ENCODE measurements at places on chromosomes 6 and 20. TPM values are rescaled to one million over a fixed set of nuclear protein-coding genes. Genes with fewer than 3 reads are reported as not detected.

Gene FLRT3
- total RNA-seq, result not detected

- no peak overlapping the region for H3K27ac ChIP-seq
- H3K36me3 ChIP-seq, result no peaks in the 10 kb centered on the region
- H3K4me3 ChIP-seq, result no peak overlapping the region
- no peak for DNase-seq
- no peaks in the 10 kb centered on the region for H3K27me3 ChIP-seq
Observed at GRCh38 chr20:17497821-17498580, 33.2 kb downstream of the BFSP1 start.

- no peaks in the 10 kb centered on the region for H3K36me3 ChIP-seq
- H3K27ac ChIP-seq, result no peak overlapping the region
- DNase-seq, result no peak
Observed at GRCh38 chr20:38272961-38273360, 12.4 kb upstream of the KIAA1755 start.

DNA sequence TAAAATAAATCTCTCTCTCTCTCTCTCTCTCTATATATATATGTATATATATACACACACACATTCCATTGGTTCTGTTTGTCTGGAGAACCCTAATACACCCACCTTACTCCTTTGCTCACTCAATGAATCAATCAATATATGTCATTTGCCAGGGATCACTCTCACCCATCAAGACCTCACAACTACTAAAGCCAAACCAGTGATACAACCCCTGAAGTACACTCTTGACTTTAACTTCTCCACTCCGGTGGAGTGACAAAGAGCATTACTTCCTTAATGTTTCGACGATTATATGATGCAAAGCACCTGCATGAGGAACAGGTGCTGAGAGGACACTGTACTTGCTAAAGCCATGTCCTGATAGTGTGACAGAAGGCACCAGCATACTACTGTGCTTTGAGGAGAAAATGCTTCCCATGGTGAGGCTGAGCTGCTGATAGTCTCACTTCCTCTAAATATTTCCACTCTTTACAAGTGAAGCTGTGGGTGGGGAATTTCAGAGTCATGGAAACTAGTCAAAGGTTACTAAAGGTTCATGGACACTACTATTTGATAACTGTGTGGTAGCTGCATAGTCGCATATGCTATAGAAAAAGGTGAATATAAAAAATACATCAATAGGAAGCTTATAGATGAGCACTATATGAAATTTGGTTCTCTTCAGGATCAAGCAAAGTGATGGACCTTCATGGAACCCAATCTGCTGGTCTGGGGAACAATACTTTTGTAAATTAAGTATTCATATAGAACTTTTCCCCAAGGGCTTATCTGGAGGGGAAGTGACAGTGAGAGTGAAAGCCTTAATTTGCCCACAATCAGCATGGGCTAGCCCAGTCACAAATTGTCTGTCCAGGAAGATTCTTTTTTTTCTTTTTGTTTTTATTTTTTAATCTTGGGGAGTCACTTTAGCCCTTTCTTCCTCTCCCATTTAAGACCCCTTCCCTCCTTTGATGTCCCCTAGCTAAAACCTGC, 141.9 kb upstream of the NEDD9 start:
- no peaks in the 10 kb centered on the region for H3K27me3 ChIP-seq
- peaks cover 39% of the 10 kb centered on the region for H3K36me3 ChIP-seq
- peak overlapping the region; percentile 32 for H3K4me3 ChIP-seq
- H3K4me1 ChIP-seq, result peaks cover 74% of the 10 kb centered on the region

DNA sequence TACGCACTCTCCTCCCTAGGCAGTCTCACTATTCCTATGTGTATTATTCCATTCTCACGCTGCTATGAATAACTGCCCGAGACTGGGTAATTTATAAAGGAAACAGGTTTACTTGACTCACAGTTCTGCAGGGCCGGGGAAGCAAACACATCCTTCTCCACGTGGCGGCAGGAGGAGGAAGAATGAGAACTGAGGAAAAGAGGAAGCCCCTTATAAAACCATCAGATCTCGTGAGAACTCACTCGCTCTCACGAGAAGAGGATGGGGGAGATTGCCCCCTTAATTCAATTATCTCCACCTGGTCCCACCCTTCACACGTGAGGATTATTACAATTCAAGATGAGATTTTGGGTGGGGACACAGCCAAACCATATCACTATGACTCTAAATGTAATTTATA, 61.9 kb downstream of the ECT2L start:
- H3K27ac ChIP-seq, result no peak overlapping the region
- H3K36me3 ChIP-seq, result no peaks in the 10 kb centered on the region
- peaks cover 19% of the 10 kb centered on the region for H3K27me3 ChIP-seq

DNA sequence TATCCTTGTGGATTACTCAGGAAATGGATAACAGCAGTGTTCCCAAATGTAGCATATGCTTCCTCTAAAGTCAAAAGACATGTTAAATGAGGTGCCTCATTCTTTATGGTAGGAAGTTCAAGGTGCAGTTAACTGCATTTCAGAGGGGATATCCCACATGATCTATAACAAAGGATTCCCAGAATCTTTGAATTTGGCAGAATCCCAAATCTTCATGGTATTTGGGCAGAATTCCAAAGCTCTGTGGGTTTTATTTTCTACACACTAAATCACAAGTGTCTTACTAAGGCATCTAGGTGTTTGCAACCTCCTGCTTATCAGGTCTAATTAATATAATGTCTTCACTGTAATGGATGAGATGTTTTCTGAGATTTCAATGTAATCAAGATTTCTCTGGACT, 364.3 kb upstream of the MAN1A1 start:
- H3K4me1 ChIP-seq, result peaks cover 3% of the 10 kb centered on the region
- no peak for DNase-seq
- H3K36me3 ChIP-seq, result no peaks in the 10 kb centered on the region
- H3K4me3 ChIP-seq, result no peak overlapping the region
- no peak overlapping the region for H3K27ac ChIP-seq

GRCh38 chr20:38172408-38172807, 7.3 kb upstream of the TGM2 start:
- DNase-seq, result no peak
- H3K4me1 ChIP-seq, result no peaks in the 10 kb centered on the region
- H3K36me3 ChIP-seq, result no peaks in the 10 kb centered on the region
- H3K27ac ChIP-seq, result no peak overlapping the region
- H3K27me3 ChIP-seq, result peaks cover 8% of the 10 kb centered on the region

GRCh38 chr20:1442304-1442703, 24.3 kb downstream of the NSFL1C start:
- H3K4me3 ChIP-seq, result no peak overlapping the region
- DNase-seq, result no peak
- peaks cover 9% of the 10 kb centered on the region for H3K4me1 ChIP-seq

Gene FAM120B
- 15.5 TPM for total RNA-seq

Gene LPA
- total RNA-seq, result not detected

- no peaks in the 10 kb centered on the region for H3K36me3 ChIP-seq
- no peak overlapping the region for H3K27ac ChIP-seq
- H3K4me3 ChIP-seq, result no peak overlapping the region
- H3K27me3 ChIP-seq, result no peaks in the 10 kb centered on the region
- DNase-seq, result no peak
Observed at GRCh38 chr6:73923905-73924485, 228.0 kb downstream of the CD109 start.

Gene F13A1
- not detected for total RNA-seq

- no peak for DNase-seq
- peaks cover 15% of the 10 kb centered on the region for H3K27me3 ChIP-seq
- no peak overlapping the region for H3K4me3 ChIP-seq
- no peaks in the 10 kb centered on the region for H3K36me3 ChIP-seq
- no peak overlapping the region for H3K27ac ChIP-seq
Observed at GRCh38 chr6:116557893-116558292, 4.3 kb downstream of the CALHM4 start.

DNA sequence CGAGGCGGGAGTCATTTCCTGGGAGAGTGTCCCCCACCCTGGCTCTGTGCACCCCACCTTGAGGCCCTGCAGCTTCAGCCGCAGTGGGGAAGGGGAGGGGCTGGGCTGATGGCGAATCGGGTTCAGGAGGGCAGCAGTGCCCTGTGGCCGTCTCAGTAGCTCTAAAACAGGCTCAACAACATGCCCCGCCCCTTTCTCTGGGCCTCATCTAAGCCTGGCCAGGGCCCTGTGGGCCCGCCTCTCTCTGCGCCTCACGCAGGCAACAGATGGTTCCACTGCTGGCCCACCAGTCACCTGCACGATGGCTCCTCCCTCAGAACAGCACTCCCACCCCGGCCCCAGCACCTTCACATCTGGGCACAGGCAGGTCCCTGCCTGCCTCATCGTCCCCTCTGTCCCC, 30.2 kb downstream of the CHRNA4 start:
- no peaks in the 10 kb centered on the region for H3K36me3 ChIP-seq
- peaks cover 5% of the 10 kb centered on the region for H3K4me1 ChIP-seq
- peaks cover 5% of the 10 kb centered on the region for H3K27me3 ChIP-seq
- no peak overlapping the region for H3K4me3 ChIP-seq
- no peak overlapping the region for H3K27ac ChIP-seq

GRCh38 chr6:15131651-15132061, 114.2 kb upstream of the JARID2 start:
- DNase-seq, result no peak
- no peak overlapping the region for H3K4me3 ChIP-seq
- no peak overlapping the region for H3K27ac ChIP-seq
- H3K36me3 ChIP-seq, result no peaks in the 10 kb centered on the region
- no peaks in the 10 kb centered on the region for H3K27me3 ChIP-seq
- peaks cover 13% of the 10 kb centered on the region for H3K4me1 ChIP-seq

DNA sequence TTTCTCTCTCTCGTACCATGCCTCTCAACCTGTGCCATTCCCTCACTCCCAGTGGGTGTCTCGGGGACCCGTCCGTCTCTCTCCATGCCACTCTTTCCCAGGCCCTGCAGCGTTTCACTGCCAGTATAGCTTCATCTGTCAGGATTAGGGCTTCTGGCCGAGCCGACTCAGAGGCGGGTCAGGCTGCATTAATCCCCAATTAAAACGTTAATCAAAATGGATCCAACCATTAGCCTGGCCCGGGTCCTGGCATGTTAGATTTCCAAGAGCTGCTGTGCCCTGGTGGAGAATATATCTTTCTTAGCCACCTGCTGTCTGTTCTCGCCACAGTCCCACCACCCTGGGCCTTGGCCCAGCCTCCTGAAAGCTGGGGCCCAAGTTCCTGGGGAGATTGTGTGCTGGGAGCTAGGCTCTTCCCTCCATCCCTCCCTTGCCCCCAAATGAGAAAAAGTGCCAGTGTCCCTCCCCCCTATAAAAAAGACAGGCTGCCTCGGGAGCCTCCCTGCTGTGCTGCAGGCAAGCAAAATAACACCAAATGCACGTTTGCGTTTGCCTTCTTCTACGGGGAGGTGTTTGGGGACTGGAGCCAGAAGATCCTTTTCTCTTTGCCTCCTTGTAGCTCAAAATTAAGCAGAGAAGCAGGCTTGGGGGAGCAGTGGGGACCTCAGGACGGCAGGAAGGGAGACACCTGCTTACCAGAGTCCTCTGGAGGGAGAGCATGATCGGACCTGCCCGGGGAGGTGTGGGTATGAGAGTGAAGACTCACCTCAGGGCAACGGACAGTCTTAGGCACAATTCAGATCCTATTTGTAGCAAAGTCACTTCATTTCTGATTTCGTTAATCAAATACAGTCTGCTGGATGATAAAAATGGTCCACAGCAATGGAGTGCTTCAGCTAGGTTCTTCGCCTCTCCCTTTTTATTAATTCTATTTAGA, 3.0 kb downstream of the KCNG1 start:
- no peaks in the 10 kb centered on the region for H3K36me3 ChIP-seq
- H3K4me3 ChIP-seq, result no peak overlapping the region
- peaks cover 5% of the 10 kb centered on the region for H3K4me1 ChIP-seq
- DNase-seq, result no peak
- H3K27me3 ChIP-seq, result peaks cover 48% of the 10 kb centered on the region
- H3K27ac ChIP-seq, result no peak overlapping the region

GRCh38 chr6:5191222-5191621, 69.5 kb downstream of the LYRM4 start:
- no peak overlapping the region for H3K4me3 ChIP-seq
- no peak overlapping the region for H3K27ac ChIP-seq
- peaks cover 18% of the 10 kb centered on the region for H3K36me3 ChIP-seq
- DNase-seq, result no peak

DNA sequence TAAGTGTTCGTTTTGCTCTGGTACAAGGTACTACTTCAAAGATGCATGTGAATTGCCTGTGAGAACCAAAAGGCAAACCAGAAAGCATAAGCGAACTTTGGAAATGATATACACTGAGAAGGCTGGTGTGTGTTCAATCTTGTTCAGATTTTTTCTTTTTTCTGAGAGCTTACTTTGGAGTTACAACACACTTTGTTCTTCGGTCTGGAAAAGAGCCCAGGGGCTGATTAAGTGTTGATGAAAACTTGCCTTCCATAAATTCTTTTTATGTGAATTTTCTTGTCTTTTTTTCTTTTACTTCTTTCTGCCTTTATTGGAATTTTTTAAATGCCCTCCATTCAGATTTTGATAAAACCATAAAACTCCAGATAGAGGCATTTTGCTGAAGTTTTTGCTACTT, 395.1 kb upstream of the SASH1 start:
- H3K36me3 ChIP-seq, result no peaks in the 10 kb centered on the region
- no peak for DNase-seq
- H3K27ac ChIP-seq, result no peak overlapping the region
- no peaks in the 10 kb centered on the region for H3K4me1 ChIP-seq
- H3K4me3 ChIP-seq, result no peak overlapping the region

GRCh38 chr20:63336232-63336752, 24.9 kb downstream of the CHRNA4 start:
- DNase-seq, result no peak
- no peak overlapping the region for H3K4me3 ChIP-seq
- peaks cover 20% of the 10 kb centered on the region for H3K27me3 ChIP-seq
- H3K4me1 ChIP-seq, result no peaks in the 10 kb centered on the region

Gene PDE7B
- total RNA-seq, result 0.25 TPM

DNA sequence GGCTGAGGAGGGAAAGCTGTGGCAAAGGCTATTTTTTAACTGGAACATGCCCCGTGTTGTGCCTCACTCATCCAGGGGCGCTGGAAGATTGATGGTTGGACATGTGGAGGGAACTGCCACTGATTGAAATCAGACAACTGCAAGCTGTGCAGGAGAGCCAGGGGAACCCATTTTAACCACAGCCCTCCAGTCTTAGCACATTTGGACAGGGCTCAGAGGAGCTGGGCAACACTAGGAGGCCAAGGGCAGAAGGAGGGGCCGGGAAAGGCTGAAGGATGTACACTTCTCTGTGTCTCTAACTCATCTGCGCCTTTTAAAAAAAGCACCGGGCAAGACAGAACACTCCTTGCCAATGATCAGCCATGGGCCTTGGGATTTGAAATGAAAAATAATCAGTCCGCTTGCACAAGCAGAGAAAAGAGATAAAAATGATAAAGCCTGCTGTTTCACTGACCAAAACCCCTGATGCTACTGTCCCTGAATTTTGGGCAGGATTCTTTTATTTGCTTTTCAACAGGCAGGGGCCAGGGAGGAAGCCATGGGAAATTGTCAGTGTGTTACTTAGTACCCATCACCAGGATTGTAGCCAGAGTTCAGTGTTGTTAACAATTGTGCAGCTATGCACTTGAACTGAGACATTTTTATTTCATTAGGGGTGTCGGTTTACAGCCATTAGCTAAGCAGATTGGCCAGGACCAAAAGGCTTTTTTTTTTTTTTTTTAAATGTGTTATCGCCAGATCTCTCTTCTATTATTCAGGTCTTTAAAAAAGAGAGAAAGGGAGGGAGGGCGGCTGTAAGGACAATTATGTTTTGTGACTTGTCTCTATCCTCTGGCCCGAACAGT, 109.3 kb upstream of the EYA4 start:
- no peaks in the 10 kb centered on the region for H3K36me3 ChIP-seq
- no peak for DNase-seq
- H3K27ac ChIP-seq, result no peak overlapping the region
- no peaks in the 10 kb centered on the region for H3K27me3 ChIP-seq
- H3K4me3 ChIP-seq, result no peak overlapping the region
- H3K4me1 ChIP-seq, result no peaks in the 10 kb centered on the region

Gene GMPR
- 0.94 TPM for total RNA-seq

Gene TP53INP2
- total RNA-seq, result 1.9 TPM

- H3K27me3 ChIP-seq, result peaks cover 42% of the 10 kb centered on the region
- no peaks in the 10 kb centered on the region for H3K4me1 ChIP-seq
- H3K27ac ChIP-seq, result no peak overlapping the region
Observed at GRCh38 chr6:169827290-169827717, 75.9 kb downstream of the ERMARD start.

Gene RNF144B
- total RNA-seq, result 1.5 TPM

Measured in activated naive CD4-positive, alpha-beta T cell treated with anti-CD3 and anti-CD28 coated beads for 36 hours (primary cell).